CD8-positive, alpha-beta memory T cell (primary cell): ENCODE measurements at places on chromosomes 12 and 14.

DNA sequence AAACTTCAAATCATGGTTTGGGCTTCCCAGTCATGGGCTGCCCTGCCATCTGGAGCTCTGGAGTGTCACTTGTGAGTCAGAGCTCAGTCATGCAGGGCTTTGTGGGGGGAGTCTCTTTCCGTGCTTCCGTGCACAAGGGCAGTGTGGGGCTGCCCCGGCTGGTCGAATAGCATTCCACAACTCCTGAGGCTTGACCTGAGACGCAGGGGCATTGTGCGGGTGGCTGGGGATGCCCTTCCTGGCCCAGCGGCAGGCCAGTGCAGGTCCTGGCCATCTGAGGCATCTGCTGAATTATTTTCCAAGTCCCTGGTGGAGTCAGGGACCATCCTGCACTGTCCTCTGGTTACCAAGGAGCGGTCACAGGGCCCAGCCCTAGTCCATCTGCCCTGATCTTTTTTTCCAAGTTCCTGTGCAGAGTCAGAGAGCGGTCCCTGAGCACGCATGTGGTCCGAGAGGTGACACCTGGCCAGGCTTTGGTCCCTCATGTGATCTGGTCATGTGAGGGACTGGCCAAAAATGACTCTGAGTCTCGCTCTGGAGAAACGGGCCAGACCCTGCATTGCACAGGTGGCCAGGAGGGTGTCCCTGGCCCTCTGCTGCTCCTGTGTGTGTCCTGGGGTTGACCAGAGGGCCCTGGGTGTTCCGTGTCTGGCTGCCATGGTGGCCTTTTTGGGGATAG lies 167.0 kb upstream of the ALG10B start:
- no peak for DNase-seq

GRCh38 chr14:63745858-63746425 lies 18.1 kb upstream of the SGPP1 start:
- no peak for DNase-seq

DNA sequence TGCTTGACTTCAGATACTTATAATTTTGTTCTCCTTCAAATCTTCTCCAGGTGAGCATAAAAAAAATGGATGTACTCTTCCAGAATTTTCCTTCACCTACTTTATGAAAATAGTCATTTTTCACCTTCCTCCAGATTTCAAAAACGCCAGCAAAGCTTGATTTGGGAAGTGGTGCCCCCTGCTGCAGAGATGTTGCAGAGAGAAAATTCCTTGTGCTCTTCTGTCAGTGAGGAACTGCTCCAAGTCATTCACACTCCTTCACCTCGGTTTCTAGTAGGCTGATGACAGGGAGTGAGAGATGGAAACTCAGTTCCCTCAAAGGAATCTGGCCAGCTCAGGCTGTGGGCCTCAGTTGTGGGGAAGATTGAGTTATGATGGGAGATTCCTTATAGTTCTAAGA lies 24.2 kb upstream of the RNASE3 start:
- DNase-seq, result no peak

DNA sequence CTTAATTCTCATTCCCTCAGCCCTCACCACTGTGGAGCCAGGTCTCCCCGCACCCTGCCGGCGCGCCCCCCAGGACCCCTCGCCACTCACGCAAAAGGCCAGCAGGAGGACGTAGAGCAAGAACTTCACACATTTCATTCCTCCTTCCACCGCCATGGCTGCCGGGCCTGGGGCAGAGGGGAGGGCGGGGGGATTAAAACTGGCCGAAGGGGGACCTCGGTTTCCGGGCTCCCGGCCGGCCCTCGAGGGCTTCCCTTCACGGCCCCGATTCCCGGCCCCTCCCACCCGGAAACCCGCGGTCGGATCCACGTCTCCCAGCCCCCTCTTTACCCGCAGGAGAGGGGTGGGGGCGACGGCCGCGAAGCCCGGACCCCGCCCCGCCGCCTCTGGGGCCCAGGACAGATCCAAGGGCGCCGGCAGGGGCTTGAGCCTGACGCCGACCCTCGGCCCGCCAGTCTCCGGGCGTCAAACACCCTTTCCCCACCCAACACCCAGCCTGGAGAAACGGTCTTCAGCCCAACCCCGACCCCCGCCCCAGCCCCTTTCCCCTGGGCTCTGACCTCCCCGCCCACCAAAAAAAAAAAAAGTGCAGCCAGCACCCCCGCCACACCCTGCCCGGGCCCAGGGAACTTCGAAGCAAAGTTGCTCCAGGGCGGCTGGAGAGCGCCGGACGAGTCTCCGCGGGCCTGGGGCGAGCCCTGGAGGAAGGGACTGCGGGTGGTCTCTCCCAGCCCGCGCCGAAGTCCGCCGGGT lies 447 bp downstream of the CD63 start:
- DNase-seq, result no peak

GRCh38 chr12:58424735-58425392 lies 483.5 kb downstream of the ATP23 start:
- no peak for DNase-seq

GRCh38 chr14:51652168-51653078 lies 713 bp downstream of the FRMD6 start:
- DNase-seq, result no peak

DNA sequence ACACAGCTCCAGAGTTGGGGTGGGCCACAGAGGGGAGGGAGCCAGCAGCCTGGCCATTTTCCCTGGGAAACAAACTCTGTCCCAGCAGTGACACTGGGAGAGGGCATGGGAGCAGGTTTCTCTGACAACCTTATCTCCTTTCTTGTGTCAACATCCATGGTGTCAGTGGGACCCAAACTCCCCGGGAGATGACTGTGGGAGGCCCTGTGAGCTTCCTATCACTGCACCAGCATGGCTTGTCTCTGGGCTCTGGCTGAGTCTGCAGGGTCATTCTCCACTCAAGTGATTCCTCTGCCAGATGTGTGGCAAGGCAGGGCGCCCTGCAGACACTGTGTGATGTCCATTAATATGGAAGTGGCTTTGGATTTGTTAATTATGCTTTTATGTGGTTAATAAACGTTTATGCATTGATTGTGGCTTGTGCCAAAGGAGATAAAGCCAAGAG lies 10.1 kb downstream of the LRTM2 start:
- no peak for DNase-seq

GRCh38 chr14:93936245-93936644 lies 9.1 kb downstream of the FAM181A start:
- DNase-seq, result no peak

DNA sequence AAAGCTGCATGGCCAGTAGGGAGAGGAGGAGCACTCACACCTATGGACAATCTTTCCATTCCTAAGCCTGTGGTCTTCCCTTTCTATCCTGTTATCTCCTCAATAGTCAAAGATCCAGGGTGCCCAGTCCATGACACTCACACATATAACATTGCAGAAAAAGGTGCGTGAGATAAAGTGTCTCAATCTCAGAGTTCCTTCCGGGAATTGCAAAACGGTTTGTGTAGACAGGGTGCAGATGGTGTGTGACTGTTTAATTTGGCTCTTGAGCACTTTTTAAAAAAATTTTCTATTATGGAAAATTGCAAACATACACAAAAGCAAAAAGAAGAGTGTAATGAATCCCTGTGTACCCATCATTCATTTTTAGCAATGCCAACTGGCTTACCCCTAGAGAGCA lies 1493.6 kb downstream of the AACS start:
- DNase-seq, result no peak

GRCh38 chr12:89884952-89885351 lies 176.3 kb upstream of the ATP2B1 start:
- no peak for DNase-seq

DNA sequence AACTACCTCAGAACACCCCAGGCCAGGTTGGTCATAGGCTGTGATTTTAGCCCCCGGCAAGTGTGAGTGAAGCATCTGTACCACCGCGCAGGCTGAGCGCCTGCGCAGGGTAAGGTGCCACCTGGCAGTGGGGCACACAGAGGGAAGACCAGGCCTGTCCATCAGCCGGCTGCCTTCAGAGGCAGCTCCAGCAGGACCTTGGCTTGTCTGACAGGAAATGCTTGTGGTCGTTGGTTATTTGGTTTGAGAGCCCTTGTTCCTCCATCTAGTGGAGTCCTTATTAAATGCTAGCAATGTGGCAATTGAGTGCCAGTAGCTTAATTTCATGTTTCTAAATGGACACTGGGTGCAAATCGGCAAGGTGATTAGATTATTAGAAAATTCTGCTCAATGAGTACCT lies 27.5 kb downstream of the SLC25A29 start:
- no peak for DNase-seq

DNA sequence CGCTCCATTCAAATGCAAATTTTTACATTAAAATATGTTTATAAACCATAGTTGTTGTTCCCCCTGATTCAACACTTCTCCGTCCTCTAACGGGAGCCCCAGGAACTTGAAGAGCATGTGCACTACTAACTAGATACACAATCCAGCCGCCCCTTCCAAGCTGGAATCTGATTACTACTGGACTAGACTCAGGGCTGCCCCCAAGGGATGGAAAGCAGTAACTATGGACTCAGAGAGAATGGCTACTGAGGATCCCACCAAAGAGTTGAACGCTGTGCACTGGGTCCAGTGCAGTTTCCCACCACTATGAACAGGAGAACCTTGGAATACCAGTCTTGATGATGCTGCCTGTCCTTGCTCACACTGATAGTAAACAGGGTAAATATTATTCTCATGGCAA lies 48.6 kb upstream of the PCNX1 start:
- DNase-seq, result no peak

DNA sequence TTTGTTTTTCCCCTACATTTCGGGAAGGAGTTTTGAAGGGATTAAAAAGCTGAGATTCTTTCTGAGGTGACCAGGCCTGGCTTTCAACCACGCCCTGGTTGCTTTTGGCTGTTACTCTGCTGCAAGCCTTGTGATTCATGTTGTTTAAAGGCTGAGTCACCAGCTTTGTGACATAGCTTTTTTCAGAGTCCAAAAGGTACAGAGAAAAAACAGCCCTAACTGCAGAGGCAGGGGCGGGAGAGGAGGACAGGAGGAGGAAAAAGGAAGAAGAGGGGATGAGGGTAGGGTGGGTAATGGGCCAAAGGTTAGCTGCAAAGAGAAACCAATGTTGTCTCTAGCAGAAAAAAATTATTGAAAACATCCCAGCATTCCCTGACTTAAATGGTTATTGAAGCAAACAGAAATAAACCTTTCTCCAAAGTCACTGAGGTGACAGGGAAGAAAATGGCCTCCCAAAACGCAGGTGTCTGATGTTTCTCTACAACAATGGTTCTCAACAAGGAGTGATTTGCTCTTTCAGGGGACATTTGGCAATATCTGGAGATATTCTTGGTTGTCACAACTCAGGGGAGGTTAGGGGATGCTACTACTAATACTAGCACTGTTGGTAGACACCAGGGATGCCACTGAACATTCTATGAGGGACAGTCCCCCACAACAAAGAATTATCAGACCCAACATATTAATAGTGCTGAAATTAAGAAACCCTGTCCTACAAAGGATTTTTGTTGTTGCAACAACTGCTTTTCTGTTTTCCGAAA lies 2.1 kb upstream of the UBC start:
- no peak for DNase-seq

GRCh38 chr14:95830386-95830785 lies 46.2 kb upstream of the TUNAR start:
- no peak for DNase-seq

DNA sequence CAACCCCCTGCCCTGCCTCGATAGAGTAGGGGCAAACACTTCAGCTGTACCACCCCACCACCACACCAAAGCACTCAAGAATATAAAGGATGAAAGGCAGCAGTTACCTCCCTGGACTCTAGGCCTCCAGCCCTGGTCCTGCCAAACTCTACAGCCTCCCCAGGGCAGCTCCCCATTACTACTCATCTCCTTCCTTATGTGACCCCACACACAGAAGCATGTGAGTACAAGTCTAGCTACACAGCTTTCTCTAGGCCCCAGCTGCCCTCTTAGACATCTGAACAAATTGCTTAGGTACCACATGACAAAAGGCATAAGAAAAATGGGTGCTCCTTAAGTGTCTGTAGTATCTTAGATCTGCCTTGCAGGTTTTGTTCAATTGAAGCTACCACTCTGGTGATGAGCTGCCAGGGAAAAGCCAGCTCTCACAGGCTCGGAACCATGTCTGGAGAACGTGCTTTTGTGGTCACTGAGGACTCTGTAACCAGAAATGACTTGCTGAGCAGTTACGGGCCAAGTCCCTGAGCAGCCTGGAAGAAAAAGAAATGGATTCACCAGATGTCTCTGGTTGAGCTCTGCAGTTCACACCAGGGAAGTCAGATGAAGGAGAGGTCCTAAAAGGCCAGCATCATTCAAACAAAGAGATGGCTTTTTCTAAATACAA lies 32.8 kb downstream of the FMNL3 start:
- no peak for DNase-seq

DNA sequence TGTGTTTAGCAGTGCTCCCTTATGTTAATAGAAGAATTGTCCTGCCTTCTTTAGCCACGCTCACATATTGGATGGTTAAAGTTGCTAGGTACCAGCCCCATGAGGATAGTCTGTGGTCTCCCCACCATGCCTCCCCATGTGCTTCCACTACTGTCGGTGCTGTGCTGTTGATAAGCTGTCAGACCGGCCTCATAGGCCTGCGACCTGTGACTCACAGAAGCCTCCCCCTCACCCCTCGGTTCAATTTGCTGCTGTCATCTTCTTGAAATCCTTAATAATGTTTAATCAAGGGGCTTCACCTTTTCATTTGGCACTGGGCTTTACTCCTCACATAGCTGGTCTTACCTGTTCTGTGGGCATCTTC lies 227.2 kb downstream of the NPAS3 start:
- no peak for DNase-seq

DNA sequence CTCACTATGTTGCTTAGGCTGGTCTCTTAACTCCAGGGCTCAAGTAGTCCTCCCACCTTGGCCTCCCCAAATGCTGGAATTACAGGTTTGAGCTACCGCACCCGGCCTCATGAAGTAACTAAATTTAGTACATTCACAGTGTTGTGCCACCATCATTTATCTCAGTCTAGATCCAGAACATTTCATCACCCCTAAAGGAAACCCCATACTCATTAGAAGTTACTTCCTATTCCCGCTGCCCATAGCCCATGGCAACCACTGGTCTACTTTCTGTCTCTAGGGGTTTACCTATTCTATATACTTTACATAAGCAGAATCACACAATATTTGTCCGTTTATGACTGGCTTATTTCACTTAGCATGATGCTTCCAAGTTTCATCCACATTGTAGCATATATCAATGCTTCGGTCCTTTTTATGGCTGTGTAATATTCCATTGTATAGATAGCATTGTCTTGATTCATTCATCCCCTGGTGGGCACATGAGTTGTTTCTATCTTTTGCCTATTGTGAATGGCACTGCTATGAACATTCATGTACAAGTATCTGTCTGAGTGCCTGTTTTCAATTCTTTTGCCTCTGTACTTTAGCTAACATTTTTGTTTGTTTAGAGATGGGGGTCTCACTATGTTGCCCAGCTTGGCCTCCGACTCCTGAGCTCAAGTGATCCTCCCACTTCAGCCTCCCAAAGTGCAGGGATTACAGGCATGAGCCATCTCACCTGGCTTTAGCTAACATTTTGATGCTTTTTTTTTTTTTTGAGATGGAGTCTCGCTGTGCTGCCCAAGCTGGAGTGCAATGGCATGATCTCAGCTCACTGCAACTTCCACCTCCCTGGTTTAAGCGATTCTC lies 10.2 kb upstream of the SH2B3 start:
- DNase-seq, result no peak

- DNase-seq, result no peak
Observed at GRCh38 chr14:32576088-32576795, 247.1 kb downstream of the AKAP6 start.
